ENCODE measurements at places on chromosomes 2 and 18.
A peak's percentile ranks its signal among the peaks of the same experiment; 100 is the strongest.

DNA sequence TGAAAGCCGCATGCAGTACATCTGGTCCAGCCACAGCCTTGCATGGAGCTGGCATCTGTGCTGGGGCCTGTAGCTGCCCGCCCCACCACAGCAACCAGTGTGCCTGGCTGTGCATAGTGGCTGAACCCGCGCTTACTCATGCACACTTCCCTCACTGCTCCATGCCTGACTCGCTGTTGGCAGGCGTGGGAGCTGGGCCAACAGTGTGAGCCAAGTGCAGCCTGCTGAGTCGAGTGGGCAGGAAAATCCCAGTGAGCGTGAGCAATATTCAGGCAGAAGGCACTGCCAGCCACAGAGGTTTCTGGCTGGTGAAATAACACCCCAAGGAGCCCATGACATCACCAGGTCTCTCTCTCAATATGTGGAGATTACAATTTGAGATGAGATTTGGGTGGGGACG lies 1674.1 kb upstream of the TMEFF2 start:
- DNase-seq = no peak

- DNase-seq = no peak
Observed at GRCh38 chr2:33213244-33213643, 263.2 kb upstream of the RASGRP3 start.

GRCh38 chr18:5717256-5717655 lies 173.5 kb upstream of the EPB41L3 start:
- no peak for DNase-seq

GRCh38 chr2:144629935-144630334 lies 110.0 kb upstream of the ZEB2 start:
- DNase-seq = no peak

- no peak for DNase-seq
Observed at GRCh38 chr2:222653280-222653679, 2.6 kb downstream of the FARSB start.

- DNase-seq = no peak
Observed at GRCh38 chr2:128513116-128513960, 194.7 kb upstream of the HS6ST1 start.

DNA sequence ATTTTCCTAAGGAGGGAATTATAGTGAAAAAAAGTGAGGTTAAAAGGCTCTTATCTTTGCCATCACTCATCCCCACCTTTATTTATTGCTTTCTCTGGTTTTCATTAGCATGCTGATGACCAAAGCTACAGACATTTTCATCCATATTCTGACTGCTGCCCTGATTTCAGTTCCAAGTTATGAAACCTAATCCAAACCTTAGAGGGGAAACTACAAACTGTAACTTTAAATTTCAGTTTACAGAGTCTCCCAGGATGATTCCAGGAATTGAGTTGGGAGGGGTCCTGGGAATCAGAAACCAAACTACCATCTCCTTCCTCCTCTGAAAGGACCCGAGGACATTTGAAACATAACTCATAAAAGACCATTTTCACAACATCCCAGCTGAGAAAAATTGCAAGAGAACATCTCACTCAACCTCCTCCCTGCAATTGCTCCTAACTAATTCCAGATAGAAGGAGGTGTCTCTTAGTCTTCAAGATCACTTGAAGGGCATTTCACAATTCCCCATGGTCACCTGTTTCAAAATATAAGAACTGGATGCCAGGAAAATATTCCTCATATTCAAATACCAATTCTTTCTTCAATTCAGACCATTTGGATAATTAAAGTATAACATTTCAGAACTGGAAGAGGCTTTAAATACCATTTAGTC lies 520.6 kb downstream of the TNS1 start:
- DNase-seq = no peak

GRCh38 chr2:128595763-128596395 lies 277.2 kb upstream of the HS6ST1 start:
- DNase-seq = no peak

DNA sequence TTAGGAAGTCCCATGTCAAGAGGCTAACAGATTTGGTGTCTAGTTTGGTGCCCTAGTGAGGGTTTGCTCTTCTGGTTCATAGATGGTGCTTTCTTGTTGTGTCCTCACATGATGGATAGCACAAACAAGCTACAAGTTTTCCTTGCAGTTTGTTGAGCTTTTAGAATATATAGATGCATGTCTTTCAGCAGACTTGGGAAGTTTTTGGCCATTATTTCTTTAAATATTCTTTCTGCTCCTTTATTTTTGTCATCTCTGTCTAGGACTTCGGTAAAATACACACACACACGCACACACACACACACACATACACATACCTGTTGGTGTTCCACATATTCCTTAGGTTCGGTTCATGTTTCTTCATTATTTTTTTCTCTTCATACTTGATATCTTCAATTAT lies 81.5 kb upstream of the TEX51 start:
- DNase-seq = no peak

DNA sequence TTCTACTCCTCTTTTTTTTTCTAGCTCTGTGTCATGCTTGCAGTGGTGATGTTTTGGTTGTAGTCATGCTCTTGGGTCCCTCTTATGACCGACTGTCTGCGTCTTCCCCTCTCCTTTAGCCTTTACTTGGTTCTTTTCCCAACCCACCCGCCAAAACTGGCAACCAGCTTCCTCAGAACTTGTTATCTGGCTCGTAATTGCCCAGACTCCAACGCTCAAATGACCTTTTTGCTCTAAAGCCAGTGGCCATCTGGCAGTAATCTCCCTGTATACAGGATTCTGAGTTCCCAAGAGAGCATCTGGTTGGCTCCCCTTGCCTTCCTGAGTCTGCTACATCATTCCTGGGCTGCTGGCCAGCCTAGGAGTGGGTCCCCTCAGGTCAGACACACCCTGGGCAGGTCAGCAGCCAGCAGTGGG lies 147.2 kb downstream of the MGAT5 start:
- no peak for DNase-seq

GRCh38 chr2:57973621-57974186 lies 72.9 kb upstream of the VRK2 start:
- no peak for DNase-seq

DNA sequence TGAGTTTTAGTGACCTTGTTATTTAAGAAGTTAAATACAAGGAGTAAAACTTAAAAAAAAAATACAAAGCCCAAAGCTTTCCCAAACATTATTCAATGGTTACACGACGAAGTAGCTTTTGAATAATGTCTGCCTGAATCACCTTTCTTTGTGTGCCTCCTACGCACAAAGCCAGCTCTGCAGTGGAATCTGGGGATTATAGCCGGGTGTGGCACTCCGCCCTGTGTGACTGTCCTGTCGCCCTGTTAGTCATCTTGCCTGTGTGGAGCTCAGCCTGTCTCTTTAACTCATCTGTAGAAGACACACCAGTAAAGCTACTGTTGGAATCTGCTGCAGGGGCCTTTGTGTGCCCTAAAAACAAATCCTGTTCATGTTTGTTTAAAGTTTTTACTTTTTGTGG lies 79.4 kb upstream of the TCF7L1 start:
- peak; percentile 20 for DNase-seq

- DNase-seq = peak; percentile 68
Observed at GRCh38 chr2:168346725-168347477, 99.5 kb upstream of the STK39 start.

GRCh38 chr2:133838642-133839365 lies 270.5 kb upstream of the NCKAP5 start:
- DNase-seq = no peak

GRCh38 chr18:25164848-25165811 lies 186.8 kb downstream of the ZNF521 start:
- DNase-seq = peak; percentile 57

- no peak for DNase-seq
Observed at GRCh38 chr2:142052220-142052863, 78.5 kb downstream of the LRP1B start.

- peak; percentile 76 for DNase-seq
Observed at GRCh38 chr2:223586261-223586660, 15.9 kb downstream of the SCG2 start.

GRCh38 chr2:191526536-191526935 lies 151.4 kb upstream of the NABP1 start:
- no peak for DNase-seq

- DNase-seq = no peak
Observed at GRCh38 chr2:169143998-169144397, 74.6 kb downstream of the DHRS9 start.

DNA sequence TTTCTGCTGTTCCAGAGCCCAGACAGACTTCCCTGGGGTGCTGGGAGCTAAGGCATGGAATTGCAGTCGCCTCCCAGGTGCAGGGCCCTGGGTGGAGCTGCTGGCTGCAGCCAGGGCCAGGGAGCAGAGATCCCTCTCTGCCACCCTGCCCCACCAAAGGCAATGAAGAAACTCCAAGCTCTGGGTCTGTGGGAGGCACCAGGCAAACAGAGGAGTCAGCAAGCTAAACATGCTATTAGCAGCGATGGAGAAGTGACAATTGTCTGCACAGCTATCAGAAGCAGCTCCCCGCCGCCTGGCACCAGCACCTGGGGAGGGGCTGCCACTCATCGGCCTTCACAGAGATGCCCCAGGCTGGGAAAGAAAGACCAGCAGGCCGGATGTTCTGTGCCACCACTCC lies 28.0 kb upstream of the COX5B start:
- no peak for DNase-seq

- no peak for DNase-seq
Observed at GRCh38 chr18:21300035-21300907, 58.2 kb downstream of the GREB1L start.

DNA sequence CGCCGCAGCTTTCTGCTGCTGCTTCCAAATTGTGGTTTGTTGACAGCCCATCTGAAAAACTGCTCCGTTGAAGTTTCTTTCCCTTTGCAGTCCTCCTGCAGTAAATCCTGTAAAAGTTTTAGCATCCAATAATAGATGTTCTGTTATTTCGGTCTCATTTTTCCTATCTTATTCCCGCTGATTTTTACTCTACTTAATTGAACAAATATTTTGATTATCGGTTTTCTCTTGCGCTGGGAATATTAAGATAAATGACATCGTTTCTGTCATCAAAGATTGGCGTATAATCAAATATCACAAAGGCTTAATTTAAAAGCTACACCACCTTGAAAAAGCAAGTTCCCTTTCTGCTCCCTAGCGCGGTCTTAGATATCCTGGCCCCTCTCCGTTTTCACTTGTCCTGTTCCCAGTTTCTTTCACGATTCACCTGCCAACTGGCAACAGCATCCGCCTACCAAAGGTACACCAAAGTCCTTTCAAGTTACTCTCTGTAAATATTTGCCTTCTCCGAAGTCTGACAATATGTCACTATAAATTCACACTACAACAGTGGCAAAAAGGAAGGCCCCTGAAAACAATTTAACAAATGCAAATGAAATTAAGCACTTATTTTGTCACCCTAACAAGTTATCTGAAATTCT lies 1.0 kb upstream of the STRN start:
- no peak for DNase-seq

DNA sequence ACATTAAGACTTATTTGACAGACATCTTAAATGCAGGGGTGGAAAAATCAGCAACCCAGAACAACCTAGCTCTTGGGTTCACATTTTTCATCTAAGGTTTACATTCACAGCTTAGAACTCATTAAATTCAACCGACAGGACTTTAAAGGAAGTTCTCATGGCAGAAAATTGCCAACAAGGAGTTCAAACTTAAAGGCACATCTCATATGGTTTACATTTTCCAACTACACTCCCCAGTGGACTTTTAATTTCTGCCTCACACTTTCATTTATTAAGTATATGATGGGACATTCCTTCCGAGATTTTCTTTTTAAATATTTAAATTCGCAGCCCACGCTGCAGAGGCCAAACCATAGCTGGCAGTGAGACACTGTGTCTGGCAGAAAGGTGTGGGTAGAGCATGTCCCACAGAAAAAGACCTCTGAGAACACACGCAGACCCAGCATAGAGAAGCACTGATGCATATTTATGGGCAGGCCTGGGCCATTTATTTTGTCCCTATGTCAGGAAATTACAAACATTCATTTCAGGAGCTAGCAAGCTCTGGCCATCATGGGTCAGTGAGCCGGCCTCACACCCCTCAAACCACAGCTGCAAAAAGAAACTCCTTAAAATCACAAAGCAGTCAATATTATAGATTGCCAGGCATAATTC lies 46.3 kb downstream of the STK39 start:
- no peak for DNase-seq

DNA sequence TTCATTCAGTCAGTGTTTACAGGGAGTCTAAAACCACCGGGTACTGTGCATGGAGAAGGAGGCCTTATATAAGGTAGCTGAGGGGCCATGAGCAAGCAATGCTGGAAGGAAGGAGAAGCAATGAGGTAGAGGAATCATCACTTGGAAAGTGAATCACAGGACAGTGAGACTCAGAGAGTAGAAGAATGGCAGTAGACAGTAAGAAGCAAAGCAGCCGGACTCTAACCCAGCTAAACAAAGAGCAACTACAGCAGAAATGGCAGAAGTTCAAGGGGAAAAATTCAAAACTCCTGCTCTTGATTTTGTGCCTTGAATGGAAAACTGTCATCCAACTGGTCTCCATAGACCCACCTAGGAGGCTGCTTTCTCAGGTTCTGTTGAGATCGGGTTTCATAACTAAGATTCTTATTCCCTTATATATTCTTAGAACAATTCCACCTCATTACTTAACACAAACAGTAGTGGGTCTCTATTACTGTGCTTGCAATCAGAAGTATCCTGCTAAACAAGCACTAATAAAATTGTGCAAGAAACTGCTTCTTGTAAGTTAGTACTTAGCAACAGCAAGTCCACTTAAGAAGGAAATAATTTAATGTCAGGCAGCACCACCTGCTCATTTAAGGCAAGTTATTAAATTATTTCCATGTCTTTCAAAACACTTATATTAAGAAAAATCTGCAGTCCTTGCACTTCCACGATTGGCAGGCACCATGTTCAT lies 68.0 kb downstream of the RBMS1 start:
- no peak for DNase-seq

GRCh38 chr2:175567435-175568061 lies 386.0 kb upstream of the ATP5MC3 start:
- DNase-seq = no peak

DNA sequence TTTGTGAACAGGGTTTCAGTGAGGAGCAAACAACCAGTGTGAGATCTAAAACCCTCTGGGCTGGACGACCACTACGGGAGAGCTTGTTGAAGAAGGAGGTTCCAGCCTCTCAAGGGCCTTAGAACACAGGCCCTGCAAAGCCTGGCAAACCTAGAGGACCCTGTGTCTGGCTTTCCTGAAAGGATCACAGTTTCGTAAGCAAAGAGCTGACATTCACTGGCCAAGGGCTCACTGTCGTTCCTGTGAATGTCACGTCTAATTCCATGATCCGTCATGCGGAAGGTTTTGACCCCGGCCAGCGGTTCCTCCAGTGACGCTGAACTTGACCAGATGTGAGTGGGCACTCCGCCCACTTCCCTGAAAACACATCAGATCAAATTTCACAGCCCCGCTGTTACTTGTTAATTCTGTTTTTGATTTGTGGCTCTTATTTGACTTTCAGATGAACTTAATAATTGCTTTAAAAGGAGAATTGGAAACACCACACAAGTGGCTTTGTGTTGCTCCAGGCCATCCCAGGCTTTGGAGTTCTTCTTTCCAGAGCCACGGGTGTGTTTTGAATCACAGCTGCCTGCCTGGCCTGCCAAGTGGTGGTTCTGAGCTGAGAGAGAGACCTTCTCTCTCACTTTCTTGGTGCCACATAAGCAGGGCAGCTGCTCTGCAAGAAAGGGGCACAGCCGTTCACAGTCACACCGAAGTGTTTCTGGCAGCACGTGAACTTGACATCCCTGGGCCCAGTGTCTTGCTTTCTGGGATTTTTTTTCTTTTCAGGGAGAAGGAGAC lies 308.4 kb downstream of the NDUFA10 start:
- no peak for DNase-seq

Measured in astrocyte of the spinal cord (primary cell).